Endothelial cell of umbilical vein (primary cell): ENCODE measurements at places on chromosomes 2 and 18. TPM values are rescaled to one million over a fixed set of nuclear protein-coding genes. Genes with fewer than 3 reads are reported as not detected.

DNA sequence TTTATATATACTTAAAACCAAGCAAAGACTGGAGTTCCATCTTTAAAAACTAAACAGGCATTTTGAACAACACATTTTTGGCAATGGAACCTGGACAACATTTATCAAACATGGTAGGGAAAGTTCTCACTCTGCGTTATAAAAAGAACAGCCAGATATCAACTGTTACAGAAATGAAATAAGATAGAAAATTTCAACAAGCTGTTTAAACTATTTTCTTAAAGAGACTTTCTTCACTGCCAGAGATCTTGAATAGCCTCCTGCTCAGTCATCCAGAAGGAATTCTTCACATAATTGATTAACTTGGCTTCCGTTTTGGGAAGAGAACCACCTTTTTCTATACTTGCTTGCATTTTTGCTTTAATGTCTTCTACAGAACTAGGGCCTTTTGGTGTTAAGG is 166.0 kb upstream of the PIK3C3 start:
- no peaks in the 10 kb centered on the region for H3K27me3 ChIP-seq
- no peaks in the 10 kb centered on the region for H3K36me3 ChIP-seq
- no peak overlapping the region for H3K27ac ChIP-seq
- no peak overlapping the region for H3K4me3 ChIP-seq

The ALPI gene
- polyA plus RNA-seq, result not detected in 2 replicates

GRCh38 chr2:31397094-31397493 is 17.4 kb downstream of the XDH start:
- H3K27me3 ChIP-seq, result no peaks in the 10 kb centered on the region
- DNase-seq, result no peak
- H3K4me3 ChIP-seq, result no peak overlapping the region
- H3K36me3 ChIP-seq, result no peaks in the 10 kb centered on the region

GRCh38 chr2:36478999-36479398 is 119.0 kb downstream of the FEZ2 start:
- H3K36me3 ChIP-seq, result peaks cover 42% of the 10 kb centered on the region
- DNase-seq, result no peak
- peak overlapping the region; percentile 82 for H3K27ac ChIP-seq
- peaks cover 79% of the 10 kb centered on the region for H3K4me1 ChIP-seq
- no peaks in the 10 kb centered on the region for H3K27me3 ChIP-seq

GRCh38 chr2:206158563-206159345 is 490 bp downstream of the NDUFS1 start:
- H3K27ac ChIP-seq, result peak overlapping the region; percentile 67
- H3K27me3 ChIP-seq, result no peaks in the 10 kb centered on the region
- peaks cover 27% of the 10 kb centered on the region for H3K4me1 ChIP-seq
- peaks cover 23% of the 10 kb centered on the region for H3K36me3 ChIP-seq

The SPP2 gene
- not detected in 2 replicates for polyA plus RNA-seq

The ANKRD30B gene
- polyA plus RNA-seq, result not detected in 2 replicates

DNA sequence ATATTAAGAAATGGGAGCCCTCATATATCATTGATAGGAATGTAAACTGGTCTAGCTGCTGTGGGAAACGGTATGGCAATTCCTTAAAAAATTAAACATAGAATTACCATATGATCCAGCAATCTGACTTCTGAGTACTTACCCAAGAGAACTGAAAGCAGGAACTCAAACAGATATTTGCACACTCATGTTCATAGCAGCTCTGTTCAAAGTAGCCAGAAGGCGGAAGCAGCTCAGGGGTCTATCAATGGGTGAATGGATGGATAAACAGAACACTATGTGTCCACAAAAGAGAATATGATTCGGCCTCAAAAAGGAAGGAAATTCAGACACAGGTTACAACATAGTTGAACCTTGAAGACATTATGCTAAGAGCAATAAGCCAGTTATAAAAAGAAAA is 135.7 kb upstream of the NDUFV2 start:
- no peak for DNase-seq
- no peak overlapping the region for H3K27ac ChIP-seq
- H3K4me1 ChIP-seq, result no peaks in the 10 kb centered on the region

The SCN3A gene
- not detected in 2 replicates for polyA plus RNA-seq

- H3K4me3 ChIP-seq, result no peak overlapping the region
- H3K4me1 ChIP-seq, result no peaks in the 10 kb centered on the region
- no peak for DNase-seq
- no peak overlapping the region for H3K27ac ChIP-seq
- H3K36me3 ChIP-seq, result no peaks in the 10 kb centered on the region
- no peaks in the 10 kb centered on the region for H3K27me3 ChIP-seq
These were observed 143.6 kb upstream of the EPHA4 start for GRCh38 chr2:221715523-221716247.

The ACOXL gene
- 0.03 TPM in 1 of 2 replicates, not detected in the other for polyA plus RNA-seq

DNA sequence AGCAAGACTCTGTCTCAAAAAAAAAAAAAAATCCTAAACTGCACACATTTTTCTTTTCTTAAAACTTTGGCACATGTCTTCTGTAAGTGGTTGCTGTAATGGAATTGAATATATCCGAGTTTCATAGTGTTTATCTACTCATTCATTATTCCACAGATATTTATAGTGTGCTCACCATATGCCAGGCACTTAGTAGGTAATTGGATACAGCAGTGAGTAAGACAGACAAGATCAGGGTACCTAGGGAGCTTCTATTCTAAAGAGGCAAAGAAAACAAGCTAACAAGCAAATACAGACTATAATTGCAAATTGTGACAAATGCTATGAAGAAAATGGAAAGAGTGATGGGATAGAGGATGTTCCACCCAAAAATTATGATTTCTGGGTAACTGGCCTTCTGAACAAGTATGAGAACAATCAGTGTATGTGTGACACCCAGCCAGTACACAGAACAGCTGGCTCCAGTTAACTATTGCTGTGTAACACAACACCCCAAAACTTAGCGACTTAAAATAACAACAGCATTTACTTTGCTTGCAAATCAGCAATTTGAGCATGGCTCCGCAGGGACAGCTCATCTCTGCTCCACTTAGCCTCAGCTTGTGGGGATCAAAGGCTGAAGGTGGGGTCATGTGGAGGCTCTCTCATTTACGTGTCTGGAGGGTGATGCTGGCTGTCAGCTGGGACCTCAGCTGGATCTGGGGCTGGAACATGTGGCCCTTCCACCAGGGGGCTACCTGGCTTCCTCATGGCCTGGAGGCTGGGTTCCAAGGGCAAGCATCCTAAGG is 224.9 kb downstream of the INSIG2 start:
- no peaks in the 10 kb centered on the region for H3K36me3 ChIP-seq
- H3K27me3 ChIP-seq, result no peaks in the 10 kb centered on the region
- H3K4me3 ChIP-seq, result no peak overlapping the region
- H3K4me1 ChIP-seq, result peaks cover 6% of the 10 kb centered on the region
- DNase-seq, result no peak

The CD207 gene
- not detected in 2 replicates for polyA plus RNA-seq

- DNase-seq, result no peak
- H3K27ac ChIP-seq, result no peak overlapping the region
- H3K4me1 ChIP-seq, result no peaks in the 10 kb centered on the region
- H3K4me3 ChIP-seq, result no peak overlapping the region
- H3K27me3 ChIP-seq, result no peaks in the 10 kb centered on the region
- H3K36me3 ChIP-seq, result no peaks in the 10 kb centered on the region
These were observed 90.8 kb downstream of the CCBE1 start for GRCh38 chr18:59606193-59607077.

GRCh38 chr2:55010149-55010591 is 40.1 kb downstream of the RTN4 start:
- no peak for DNase-seq
- H3K36me3 ChIP-seq, result no peaks in the 10 kb centered on the region
- H3K27ac ChIP-seq, result no peak overlapping the region
- no peak overlapping the region for H3K4me3 ChIP-seq
- H3K4me1 ChIP-seq, result peaks cover 25% of the 10 kb centered on the region
- H3K27me3 ChIP-seq, result no peaks in the 10 kb centered on the region

The COL4A3 gene
- polyA plus RNA-seq, result not detected in 2 replicates

GRCh38 chr18:9734189-9734588 is 26.1 kb downstream of the RAB31 start:
- peaks cover 14% of the 10 kb centered on the region for H3K4me1 ChIP-seq
- no peak overlapping the region for H3K4me3 ChIP-seq
- H3K36me3 ChIP-seq, result no peaks in the 10 kb centered on the region
- H3K27ac ChIP-seq, result no peak overlapping the region
- no peaks in the 10 kb centered on the region for H3K27me3 ChIP-seq
- no peak for DNase-seq

The GPR75 gene
- polyA plus RNA-seq, result 4.4 and 4.6 TPM in 2 replicates

DNA sequence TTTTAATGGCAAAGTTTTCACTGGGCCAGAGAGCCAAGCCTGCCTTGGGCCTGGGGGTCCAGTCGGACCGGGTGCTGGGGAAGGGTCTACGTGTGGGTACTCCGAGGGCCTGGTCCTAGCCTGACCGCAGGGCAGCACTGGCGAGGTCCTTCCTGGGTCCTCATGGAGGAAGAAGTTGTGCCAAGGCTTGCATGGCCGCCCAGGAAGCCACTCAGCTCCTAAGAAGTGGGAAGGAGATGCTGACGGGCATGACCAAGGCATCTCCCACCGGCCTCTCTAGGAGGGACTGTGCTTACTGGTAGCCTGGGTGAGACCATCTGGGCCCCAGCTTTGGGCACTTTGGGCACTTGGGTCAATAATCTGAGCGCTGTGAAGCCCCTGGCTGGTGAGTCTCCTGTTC is 22.6 kb downstream of the CIB4 start:
- DNase-seq, result no peak
- H3K27me3 ChIP-seq, result peaks cover 25% of the 10 kb centered on the region
- H3K4me1 ChIP-seq, result no peaks in the 10 kb centered on the region
- no peak overlapping the region for H3K27ac ChIP-seq

DNA sequence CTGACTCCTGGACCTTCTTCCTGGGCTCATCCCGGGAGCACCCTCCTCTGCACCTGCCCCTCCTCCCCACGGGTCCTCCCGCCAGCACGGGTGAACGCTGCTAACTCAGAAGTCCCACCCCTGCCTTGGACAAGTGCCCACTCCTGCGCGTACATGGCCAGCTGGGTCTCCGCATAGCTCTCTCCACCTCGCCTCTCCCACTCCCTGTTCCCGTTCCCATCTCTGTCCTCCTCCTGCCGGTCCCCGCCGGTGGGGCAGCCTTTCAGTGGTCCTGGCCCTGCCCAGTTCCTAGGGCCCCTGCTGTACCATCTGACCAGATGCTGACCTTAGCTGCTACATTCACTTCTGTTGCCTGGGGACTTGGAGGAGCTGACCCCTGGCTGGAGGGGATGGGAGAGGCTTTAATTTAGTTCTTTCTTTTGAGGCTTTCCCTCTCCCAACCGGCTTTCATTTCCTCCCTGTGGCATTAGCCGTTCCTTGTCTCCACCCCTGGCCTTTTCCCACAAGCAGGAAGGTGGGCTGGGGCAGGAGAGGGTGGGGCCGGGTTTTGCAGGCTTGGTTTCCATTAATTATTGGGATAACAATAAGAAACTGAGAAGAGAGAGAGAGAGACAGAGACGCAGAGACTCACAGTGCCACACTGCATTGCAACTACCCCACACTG is 136.1 kb downstream of the SH3BP4 start:
- H3K27ac ChIP-seq, result no peak overlapping the region
- peaks cover 7% of the 10 kb centered on the region for H3K4me1 ChIP-seq
- H3K36me3 ChIP-seq, result no peaks in the 10 kb centered on the region
- peaks cover under 1% of the 10 kb centered on the region for H3K27me3 ChIP-seq
- H3K4me3 ChIP-seq, result no peak overlapping the region

DNA sequence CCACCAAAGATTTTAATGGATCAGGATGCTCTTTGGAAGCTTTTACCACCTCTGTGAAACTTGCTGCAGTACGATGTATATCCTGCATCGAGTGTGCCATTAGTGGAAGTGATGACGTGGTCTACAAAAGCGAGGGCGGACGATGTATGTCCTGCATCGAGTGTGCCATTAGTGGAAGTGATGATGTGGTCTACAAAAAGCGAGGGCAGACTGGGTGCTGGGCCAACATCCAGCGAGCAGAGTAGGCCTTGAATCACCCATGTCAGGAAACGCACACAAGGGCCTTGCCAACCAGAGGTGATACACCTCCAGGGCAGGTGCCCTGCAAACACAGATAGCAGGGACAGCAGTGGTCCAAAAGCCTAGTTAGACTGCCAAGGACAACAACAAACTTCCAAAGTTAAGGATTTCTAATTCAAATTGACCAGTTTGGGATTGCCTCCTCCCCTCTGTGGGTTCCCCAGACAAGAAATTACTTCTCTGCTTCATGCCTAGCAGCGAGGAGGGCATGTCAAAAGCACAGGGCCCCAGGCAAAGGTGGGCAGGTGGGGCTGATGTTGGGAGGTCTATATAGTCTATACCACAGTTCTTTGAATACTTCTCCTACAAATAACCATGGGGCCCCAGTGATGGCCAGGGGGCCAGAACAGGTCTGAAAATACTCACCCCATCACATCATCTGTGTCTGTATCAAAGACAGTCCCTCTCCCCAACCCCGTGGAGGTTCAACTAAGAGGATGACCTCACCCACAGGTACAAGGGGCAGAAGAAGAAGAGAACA is 70.2 kb downstream of the ADD2 start:
- DNase-seq, result no peak
- H3K27me3 ChIP-seq, result no peaks in the 10 kb centered on the region
- no peak overlapping the region for H3K4me3 ChIP-seq

DNA sequence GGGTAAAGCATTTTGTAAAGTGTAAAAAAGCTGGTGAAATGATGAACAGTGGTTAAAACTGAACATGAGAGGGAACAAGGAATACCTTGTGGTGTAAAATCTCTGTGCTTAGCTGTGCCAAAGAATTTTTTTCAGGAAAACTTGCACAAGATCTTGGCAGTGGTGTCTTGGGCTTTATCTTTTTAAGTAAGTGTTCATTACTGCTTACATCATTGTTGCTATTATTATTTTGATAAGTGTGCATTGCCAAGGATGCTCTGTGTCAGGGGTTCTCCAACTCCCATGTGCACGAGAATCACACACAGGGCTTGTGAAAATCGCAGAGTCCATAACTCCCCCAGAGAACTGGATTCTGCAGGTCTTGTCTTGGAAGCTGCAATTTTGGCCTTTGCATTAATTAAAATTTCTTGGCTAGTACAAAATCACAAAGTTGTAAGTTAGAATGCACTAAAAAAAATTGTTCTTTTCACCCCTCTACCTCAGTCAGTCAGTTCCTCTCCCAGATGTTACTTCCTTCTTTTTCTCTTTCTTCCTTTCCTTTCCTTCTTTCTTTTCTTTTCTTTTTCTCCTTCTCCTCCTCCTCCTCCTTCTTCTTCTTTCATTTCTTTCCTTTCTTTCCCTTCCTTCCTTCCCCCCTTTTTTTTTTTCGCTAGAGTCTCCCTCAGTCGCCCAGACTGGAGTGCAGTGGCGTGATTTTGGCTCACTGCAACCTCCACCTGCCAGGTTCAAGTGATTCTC is 37.8 kb downstream of the GATA6 start:
- H3K4me3 ChIP-seq, result no peak overlapping the region
- no peak overlapping the region for H3K27ac ChIP-seq

DNA sequence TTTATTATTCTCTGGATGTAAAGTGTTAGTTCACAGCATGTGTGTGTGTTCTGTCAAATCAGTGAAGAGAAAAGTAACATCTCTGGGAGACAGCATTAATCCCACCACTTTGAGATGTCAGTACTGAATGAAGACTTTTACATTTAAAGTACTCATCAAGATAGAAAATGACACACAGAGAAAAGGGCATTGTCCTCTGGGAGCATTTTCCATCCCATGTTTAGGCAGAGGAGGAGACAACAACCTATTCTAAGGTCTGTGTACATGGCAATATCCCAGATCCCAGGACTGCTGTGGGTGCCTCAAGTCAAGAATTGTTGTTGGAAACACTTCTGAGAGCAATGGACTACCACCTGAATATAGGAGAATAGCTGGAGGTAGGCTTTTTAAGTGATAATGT is 201.5 kb downstream of the PPP1R1C start:
- H3K27me3 ChIP-seq, result no peaks in the 10 kb centered on the region
- no peak overlapping the region for H3K4me3 ChIP-seq
- no peak for DNase-seq
- H3K27ac ChIP-seq, result no peak overlapping the region

The CWC22 gene
- polyA plus RNA-seq, result 1.2 and 1.8 TPM in 2 replicates

GRCh38 chr18:10232062-10232461 is 222.4 kb upstream of the APCDD1 start:
- H3K27me3 ChIP-seq, result no peaks in the 10 kb centered on the region
- H3K36me3 ChIP-seq, result no peaks in the 10 kb centered on the region
- no peak overlapping the region for H3K27ac ChIP-seq
- no peaks in the 10 kb centered on the region for H3K4me1 ChIP-seq
- no peak for DNase-seq
